ENCODE measurements at places on chromosomes 2 and 18.
A peak's percentile ranks its signal among the peaks of the same experiment; 100 is the strongest.

DNA sequence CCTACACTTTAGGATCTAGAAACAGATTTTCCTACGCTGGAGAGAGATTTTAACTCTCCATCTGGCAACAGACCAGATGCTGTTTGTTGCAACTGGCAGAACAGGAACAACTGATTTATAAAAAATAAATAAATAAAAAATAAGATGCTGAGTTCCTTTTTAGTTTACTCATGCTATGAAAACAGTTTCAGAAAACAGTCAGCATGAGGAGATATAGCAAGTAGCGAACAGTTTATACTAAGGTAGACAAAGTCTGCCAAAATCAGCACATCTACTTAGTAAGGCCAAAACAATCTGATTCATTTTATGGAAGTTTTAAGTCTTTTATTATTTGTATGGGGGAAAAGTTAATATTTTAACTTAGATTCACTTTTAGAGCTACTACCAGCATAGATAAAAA lies 974.0 kb upstream of the CNTNAP5 start:
- DNase-seq, result no peak

DNA sequence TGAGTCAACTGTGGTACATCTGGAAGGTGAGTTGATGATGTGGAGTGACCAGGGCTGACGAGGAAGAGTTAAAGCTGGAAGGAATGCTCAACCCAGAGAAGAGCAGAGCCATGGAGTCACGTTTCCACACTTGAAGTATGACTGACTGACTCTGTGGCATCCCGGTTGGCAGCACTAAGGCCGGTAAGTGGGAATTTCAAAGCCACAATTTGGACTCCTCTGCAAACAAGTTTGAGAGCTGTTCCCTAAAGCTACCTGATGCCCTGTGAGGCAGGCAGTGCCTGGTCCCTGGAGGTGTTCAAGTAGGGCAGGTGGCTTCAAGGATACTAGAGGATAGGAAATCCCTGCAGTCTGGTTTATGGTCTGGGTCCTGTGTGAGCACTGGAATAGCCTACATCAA lies 69.3 kb upstream of the ITGB6 start:
- no peak for DNase-seq

DNA sequence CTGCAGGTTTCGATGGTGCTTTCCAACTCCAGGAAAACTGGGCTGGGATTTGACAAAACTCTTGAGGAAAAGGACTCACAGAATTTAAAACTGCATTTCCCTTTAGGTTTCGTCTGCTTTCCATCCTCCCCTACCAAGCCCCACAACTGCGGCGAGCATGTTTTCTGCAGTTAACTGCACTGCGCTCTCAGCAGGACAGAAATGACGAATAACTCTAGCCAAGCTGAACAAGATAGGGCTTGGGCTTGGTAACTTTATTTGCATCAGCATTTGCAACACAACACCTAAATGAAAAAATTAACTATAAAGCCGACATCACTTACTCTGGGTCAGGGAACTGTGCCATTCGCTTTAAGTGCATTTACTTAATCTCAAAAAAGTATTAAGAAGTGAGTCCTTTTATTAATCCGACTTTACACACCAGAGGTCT lies 669 bp upstream of the PIKFYVE start:
- DNase-seq, result no peak

- no peak for DNase-seq
Measured at GRCh38 chr2:102001767-102002142, 10.0 kb downstream of the IL1R2 start.

DNA sequence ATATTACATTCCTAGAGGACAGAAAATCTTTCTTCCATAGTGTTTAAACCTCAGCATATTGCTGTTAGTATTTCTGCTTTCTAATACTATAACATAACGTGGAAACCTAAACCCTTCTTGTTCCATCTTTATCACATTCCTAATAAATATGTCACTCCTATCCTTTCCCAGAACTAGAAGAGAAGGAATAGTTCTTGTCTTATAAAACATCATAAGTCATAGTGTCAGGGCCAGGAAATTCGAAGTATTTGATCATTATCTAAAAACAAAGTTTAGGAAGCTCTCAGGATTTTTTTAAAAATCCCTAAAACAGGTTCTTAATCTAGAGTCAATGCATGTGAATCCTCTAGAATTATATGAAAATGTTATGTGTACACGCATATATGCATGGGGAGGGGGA lies 2.0 kb downstream of the NHEJ1 start:
- DNase-seq, result no peak

- no peak for DNase-seq
Measured at GRCh38 chr2:25424426-25425028, 82.8 kb upstream of the DNMT3A start.

DNA sequence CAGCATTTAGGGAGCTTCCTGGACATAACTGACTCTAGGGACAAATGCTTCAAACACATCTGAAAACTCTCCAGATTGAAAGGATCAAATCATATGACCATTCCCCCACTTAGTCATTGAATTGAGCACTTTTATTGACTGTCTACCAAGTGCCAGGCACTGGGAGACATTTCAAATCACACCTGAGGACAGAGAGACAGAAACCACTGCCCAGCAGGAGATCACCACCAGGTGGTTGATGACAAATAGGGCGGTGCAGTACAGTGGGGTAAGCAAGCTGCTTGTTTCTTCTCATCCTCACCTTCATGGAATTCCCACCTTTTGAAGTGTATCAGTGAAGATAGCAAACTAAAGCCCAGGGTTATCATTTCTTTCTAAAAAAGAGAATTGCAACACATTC lies 19.0 kb upstream of the CXCR4 start:
- DNase-seq, result no peak

GRCh38 chr2:206481056-206481455 lies 37.7 kb downstream of the ADAM23 start:
- no peak for DNase-seq

DNA sequence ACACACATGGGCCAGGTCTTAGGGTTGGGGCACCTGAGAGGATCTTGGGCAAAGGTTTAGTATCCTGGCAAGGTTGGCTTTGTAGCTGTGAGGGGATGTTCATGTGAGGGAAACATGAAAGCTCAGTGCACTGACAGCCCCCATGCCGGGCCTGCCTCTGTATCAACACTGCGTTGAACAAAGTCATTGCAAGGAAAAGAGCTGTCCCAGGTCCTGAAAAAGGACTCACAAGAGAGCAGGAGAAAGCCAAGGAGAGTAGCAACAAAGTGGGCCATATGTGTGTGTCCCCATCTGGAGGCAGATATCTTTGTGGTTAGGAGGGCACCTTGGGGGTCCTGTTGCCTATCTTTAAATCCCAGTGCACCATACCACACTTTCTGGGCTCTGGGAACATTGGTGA lies 237.8 kb upstream of the THSD7B start:
- no peak for DNase-seq

- no peak for DNase-seq
Measured at GRCh38 chr2:69902213-69902922, 8.6 kb downstream of the SNRNP27 start.

GRCh38 chr2:171158790-171159371 lies 1.8 kb downstream of the TLK1 start:
- DNase-seq, result no peak

GRCh38 chr2:185628985-185629384 lies 109.6 kb upstream of the FSIP2 start:
- DNase-seq, result no peak

GRCh38 chr2:127381762-127382161 lies 6.0 kb downstream of the MAP3K2 start:
- peak; percentile 25 for DNase-seq

- no peak for DNase-seq
Measured at GRCh38 chr18:6741232-6741663, 11.7 kb downstream of the ARHGAP28 start.

DNA sequence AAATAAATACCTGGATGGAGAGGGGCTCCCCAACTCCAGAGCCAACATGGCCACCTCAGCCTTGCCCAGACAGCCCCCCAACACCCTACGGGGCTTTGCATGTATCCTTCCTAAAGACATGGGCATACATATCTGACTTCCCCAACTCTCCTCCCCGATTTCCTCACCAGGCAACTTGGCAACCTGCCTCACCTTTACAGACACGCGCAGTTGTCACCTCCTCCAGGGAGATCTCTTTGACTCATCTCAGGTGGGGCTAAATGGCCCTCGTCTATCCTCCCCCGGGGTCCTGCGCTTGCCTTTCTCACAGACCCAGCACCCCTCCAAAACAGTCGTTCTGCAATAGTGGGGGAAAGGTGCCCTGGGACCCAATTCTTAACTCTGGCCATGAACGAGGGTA lies 10.6 kb upstream of the BIN1 start:
- no peak for DNase-seq

GRCh38 chr2:191846515-191847476 lies at the start of gene CAVIN2:
Gene CAVIN2 (minus strand): TSS chr2:191847088. CDS start chr2:191846925, 163 bp downstream.
- no peak for DNase-seq

- no peak for DNase-seq
Measured at GRCh38 chr2:69169655-69170389, 156.8 kb downstream of the ANTXR1 start.

DNA sequence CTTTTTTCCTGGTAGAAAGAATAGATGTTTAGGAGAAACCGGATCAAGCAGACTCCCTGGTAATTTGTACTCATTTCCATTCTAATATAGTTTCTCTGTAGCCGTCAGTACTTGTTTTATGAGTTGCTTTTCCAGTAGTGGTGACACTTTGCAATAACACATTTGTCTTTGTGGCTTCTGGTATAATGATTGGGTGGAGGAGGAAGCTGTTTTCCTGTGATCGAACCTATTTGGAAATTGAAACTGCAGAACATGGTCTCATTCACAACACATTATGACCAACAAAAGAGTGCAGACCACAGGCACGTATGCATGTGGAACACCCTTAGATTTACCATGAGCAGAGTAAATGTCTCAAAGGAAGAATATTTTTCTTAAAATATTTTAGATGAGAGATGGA lies 7.6 kb upstream of the SERPINB12 start:
- no peak for DNase-seq

- DNase-seq, result no peak
Measured at GRCh38 chr2:1721706-1722646, 22.3 kb downstream of the PXDN start.

- DNase-seq, result no peak
Measured at GRCh38 chr2:236954641-236955040, 131.0 kb upstream of the COPS8 start.

- DNase-seq, result no peak
Measured at GRCh38 chr2:46180189-46180588, 117.0 kb upstream of the EPAS1 start.

DNA sequence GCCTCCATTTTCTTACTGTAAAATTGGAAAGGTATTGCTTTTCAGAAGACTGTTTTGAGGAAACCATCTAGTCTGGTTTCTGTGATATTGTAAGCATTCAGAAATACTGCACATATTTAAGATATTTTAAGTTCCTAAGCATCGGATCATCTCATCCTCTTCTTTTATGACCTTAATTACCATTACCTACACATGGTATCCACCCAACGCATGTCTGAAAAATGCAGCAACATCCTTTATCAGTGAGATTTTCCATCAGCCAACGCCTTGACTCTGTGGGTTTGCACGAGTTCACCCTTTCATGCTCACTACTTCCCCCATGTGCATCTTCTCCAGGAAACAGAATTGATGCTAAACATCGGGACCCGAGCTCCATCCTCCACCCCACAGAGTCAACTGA lies 84.3 kb downstream of the COL4A4 start:
- DNase-seq, result no peak

DNA sequence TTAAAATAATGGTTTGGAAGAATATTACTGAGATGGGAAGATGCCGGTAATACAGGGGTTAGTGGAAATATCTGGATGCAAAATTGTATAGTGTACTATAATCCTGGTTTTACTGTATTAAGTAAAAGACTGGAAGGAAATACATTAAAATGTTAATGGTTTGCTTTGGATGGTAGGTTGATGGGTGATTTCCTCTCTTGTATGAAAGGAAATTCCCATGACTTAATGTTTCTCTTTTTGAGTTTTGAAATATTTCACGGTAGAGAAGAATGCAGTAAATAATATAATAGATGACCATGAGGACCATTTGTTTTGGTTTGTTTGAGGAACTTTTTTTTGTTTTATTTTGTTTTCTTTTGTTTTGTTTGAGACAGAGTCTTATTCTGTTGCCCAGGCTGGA lies 8.2 kb downstream of the SPTBN1 start:
- DNase-seq, result no peak

- DNase-seq, result no peak
Measured at GRCh38 chr18:44884431-44884830, 203.7 kb downstream of the SETBP1 start.

DNA sequence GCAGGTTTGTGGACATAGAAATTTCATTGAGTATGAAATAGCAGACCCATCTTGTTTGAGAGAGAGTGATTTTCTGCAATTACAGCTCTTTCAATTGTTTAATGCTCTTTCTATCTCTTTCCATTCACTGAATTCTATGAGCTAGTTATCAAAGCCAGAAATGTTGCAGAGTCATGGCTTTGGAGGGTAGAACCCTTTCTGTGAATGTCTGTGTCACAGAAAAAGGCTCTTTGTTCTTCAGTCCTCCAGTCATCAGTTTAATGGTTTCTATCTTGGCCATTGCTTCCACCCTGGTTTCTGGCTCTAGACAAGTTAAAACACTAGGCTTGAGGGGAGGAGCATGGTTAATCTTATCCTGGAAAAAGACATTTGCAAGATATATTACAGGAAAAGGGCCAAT lies 655.0 kb downstream of the STK39 start:
- no peak for DNase-seq

DNA sequence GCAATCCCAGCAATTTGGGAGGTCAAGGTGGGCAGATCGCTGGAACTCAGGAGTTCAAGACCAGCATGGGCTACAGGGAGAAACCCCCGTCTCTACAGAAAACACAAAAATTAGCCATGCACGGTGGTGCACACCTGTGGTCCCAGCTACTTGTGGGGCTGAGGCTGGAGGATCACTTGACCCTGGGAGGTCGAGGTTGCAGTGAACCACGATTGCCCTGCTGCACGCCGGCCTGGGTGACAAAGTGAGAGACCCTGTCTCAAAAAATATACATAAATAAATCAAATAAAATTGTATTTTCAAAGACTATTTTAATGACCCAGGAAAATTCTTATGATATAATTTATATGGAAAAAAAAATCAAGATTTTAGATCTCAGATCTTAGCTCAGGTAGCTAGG lies 191.5 kb downstream of the ZFP36L2 start:
- no peak for DNase-seq

DNA sequence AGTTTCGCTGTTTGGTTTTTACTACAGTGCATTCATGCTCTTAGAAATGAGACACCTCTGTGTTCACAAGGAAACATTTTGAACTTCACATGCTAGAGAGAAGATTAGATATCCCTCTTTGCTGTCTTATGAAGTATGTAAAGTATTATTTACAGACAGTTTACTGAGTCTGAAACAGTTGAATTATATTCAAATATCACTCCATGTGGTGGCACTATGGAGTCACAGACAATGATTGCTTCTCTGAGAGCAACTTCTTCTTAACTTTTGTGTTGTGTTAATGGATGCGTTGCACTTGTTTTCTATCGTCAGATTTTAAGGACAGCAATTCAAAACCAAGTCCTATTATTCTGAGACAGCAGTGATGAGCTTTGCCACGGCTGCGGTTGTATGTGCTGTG lies 823.6 kb downstream of the GALR1 start:
- DNase-seq, result no peak

DNA sequence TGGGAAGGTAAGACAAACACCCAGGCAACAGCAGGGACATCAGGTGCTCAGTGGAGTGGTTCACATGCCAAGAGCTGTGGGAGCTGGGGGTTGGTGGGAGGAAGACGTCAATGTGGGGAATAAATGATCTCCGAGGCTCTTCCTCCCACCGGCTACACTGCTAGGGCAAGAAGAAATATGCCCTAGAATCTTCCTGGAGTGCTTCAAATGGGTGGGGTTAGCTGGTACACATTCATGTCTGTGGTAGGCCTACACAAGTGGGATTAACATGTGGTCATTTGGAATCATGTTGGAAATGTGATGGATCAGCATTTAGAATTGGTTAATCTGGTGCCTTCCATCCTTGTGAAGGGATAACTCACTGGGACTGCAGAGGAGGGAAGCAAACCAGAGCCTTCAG lies 12.4 kb upstream of the ZFP36L2 start:
- DNase-seq, result no peak
